ENCODE measurements at places on chromosomes 5 and 9.

DNA sequence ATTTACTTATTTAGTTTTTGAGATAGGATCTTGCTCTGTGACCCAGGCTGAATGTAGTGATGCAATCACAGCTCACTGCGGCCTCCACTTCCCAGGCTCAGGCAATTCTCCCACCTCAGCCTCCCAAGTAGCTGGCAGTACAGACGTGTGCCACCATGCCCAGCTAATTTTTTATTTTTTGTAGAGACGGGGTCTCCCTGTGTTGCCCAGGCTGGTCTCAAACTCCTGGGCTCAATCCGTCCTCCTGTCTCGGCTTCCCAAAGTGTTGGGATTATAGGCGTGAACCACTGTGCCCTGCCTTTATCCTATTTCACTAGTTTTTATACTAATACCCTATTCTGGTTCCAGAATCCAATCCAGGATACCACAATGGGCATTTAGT lies 6.8 kb downstream of the RPS14 start:
- DNase-seq = no peak

GRCh38 chr9:118732998-118733397 lies 636.2 kb downstream of the BRINP1 start:
- DNase-seq = no peak

- no peak for DNase-seq
These were observed 5.8 kb upstream of the SPATA31C2 start for GRCh38 chr9:88143957-88144625.

GRCh38 chr5:53890490-53890889 lies 330.1 kb downstream of the NDUFS4 start:
- no peak for DNase-seq

DNA sequence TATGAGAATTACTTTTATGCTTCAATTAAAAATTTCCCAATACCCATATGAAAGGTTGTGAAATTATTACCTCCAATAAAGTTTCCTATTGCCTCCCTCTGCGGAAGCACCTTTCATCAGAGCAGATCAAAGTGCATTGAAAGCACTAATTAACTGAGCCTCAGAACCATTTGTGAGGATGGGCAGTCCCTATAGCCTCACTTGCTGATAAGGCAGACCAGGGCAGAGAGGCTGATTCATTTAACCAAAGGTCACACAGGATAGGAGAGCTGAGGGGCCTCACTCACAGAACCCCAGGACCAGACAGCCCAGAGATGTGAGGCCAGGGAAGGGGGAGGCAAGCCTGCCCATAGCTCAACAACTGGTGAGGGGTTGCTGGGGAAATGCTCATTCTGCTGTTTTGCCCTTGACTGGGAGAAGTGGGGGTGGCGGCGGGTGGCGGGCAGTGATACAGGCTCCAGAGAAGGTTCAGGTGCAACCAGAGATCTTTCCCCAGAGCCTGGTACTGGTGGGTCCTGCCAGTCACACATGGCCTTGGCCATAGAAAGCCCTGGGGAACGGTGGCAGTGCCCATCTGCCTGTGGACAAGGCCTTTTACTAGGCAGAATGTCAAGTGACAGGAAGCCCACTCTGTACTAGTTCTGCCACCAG lies 57.9 kb downstream of the MACROH2A1 start:
- DNase-seq = no peak

GRCh38 chr5:98933445-98934072 lies 4.8 kb upstream of the CHD1 start:
- peak; percentile 72 for DNase-seq

DNA sequence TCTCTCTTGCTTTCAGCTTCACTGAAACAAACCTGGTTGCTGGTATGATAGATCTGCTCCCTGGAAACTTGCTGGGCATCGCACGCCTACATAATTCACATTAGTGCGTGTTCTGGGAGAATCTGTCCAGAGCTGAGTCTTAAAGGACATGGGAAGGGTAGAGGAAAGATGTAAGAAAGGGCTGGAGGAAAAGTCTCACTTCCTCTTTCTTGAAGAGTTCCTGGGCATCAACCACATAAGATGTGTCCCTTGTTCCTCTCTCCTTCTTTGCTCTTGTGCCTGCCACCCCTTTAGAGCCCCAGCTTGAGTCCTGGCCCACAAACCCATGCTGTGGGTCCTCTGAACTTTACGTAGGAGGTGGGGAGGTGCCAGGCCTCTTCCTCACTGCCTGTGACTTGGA lies 205.3 kb upstream of the PANK3 start:
- DNase-seq = no peak

- no peak for DNase-seq
These were observed 16.8 kb downstream of the MACROH2A1 start for GRCh38 chr5:135382106-135382790.

GRCh38 chr9:2761424-2761823 lies 44.1 kb downstream of the KCNV2 start:
- no peak for DNase-seq

GRCh38 chr5:92801911-92802310 lies 779.1 kb downstream of the NR2F1-AS1 start:
- no peak for DNase-seq

DNA sequence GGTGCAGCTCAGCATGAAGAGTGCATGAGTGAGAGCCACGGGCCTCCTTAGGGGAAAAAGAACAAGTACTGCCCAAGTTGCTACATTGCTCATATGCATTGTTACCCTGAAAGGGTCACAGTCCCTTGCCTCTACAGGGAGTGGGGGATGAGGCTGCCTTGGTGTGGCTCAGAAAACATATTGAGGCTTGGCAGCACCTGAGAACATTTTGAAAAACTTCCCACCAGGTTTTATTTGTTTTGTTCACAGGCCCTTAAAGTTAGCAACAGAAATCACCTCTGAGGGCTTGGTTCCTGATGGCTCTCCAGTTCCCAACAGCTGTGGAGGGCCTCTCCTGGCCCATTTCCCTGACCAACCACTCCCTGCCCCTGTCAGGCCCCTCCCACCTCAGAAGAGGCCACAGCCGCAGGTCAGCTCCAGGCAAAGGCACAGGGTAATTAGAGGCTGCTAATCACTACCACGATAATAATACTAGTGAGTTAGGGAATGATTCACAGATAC lies 90.7 kb upstream of the ADRA1B start:
- DNase-seq = no peak

GRCh38 chr9:131012023-131012334 lies 3.0 kb downstream of the LAMC3 start:
- no peak for DNase-seq

GRCh38 chr5:177126771-177127170 lies 6.8 kb upstream of the NSD1 start:
- DNase-seq = no peak

- no peak for DNase-seq
These were observed 37.6 kb upstream of the SLC27A6 start for GRCh38 chr5:128927644-128928043.

DNA sequence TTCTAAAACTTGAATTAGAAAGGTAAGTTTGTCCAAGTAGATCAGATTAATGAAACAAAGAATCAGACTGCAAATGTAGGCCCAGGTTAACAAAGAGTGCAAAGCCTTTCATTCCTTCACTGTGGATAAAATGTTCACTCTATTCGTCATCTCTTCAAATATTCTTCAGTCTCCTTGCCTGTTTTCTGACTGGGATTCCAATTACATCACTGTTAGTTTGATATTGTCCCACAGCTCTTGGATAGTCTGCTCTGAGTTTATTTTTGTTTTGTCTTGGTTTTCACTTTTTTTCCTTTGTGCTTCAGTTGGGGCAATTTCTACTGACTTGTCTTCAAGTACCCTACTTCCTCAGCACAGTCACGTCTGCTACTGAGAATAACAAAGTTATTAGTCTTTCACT lies 38.5 kb upstream of the GZMA start:
- DNase-seq = no peak

- no peak for DNase-seq
These were observed 20.3 kb upstream of the TOR2A start for GRCh38 chr9:127755061-127756060.

- DNase-seq = no peak
These were observed 124.1 kb upstream of the RETREG1 start for GRCh38 chr5:16740811-16741392.
